HT1080 (cell line): ENCODE measurements at places on chromosomes 11 and 22. TPM values are rescaled to one million over a fixed set of nuclear protein-coding genes. Genes with fewer than 3 reads are reported as not detected.

DNA sequence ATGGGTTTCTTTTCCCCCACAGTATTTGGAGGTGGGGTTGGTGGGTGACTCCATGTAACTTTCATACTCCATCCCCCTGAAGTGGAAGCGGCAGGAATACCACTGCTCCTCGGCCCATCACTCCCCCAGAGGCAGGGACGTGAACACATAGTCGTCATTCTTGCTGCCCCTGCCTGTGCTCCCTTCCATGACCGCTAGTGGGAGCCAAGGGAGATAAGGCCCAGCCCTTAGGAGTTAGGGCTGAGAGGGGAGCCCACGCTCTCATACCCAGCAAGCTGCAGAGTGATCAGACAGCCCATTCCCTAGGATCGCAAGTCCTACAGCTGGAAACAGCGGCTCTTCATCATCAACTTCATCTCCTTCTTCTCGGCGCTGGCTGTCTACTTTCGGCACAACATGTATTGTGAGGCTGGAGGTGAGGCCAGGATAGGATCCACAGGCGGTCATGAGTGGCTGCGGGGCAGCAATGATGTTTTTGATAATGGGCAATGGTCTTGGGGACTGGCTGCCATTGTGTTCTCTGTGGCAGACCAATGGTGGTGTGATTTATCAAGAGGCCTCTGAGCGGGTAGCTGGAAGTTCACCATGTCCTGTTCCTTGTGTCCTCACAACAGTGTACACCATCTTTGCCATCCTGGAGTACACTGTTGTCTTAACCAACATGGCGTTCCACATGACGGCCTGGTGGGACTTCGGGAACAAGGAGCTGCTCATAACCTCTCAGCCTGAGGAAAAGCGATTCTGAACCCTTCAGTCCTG is 15.9 kb downstream of the RHOG start:
- peak; percentile 46 for DNase-seq

DNA sequence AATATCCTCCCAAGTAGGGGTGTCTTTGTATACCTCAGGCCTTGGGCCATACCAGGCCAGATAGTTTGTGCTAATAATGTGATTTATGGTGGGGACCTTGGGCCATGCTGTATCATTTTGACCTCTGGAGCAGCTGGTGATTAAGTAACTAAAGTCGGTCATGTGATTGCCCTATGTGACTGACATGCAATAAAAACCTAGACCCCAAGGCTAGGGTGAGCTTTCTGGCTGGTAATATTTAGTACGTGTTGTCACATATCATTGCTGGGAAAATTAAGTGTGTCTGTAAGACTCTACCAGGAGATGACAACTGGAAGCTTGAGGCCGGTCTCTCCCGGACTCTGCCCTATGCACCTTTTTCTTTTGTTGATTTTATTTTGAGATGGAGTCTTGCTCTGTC is 12.6 kb upstream of the TFIP11 start:
- no peak for DNase-seq

DNA sequence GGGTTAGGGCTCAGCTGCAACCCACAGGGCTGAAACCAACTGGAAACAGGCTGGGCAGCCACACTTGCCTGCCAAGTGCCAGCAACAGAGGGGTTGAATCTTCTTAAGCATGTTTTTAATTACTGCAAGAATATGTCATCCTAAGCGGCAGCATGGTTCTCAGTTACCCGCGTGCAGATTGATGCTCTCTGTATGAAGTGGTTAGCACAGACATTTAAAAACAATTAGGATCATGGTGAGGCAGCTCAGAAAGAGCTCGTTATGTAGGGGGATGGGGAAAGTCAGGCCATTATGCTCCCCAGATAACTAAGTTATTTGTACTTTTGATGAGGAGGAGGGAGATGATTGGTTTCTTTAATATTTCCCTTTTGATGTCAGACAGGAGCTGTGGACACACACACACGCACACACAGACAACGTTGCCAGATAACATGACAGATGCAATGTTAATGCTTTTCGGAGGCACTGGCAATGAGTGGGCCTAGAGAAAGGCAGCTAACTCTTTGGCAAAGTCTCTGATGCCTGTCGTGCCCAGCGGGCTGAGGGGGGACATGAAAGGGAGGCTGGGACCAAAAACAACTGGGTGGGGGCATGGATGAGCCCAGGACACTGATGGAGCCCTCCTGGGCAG is 389.7 kb downstream of the NXPE2 start:
- no peak for DNase-seq

Gene FAM180B
- not detected in 2 replicates for total RNA-seq

GRCh38 chr11:117284053-117284452 is 7.1 kb upstream of the BACE1-AS start:
- no peak for DNase-seq

DNA sequence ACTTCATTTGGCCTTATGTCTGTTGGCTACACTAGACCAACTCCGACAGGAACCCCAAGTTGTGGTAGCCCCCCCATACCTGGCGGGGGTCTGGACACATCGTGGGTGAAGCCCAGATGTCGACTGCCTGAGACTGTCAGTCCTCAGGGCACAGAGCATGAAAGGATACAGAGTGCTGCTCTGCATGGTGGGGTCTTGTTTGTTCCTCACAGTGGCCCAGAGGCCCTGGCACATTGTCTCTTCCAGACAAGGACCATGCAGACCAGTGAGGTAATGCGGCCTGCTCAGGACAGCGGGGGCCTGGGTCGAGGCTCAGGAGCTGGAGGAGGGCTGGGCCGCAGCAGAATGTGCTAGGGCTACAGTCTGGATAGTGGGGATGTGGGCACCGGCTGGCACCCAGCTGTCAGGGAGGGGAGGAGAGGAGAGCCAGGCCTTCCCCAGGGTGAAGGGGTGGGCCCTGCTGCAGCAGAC is 14.6 kb downstream of the CAPN5 start:
- no peak for DNase-seq

GRCh38 chr11:293271-293851 is 4.4 kb downstream of the PGGHG start:
- DNase-seq = no peak

- DNase-seq = no peak
Observed at GRCh38 chr11:126083829-126084607, 21.4 kb upstream of the CDON start.

Gene IFITM1
- total RNA-seq = 4.6 and 5.4 TPM in 2 replicates

Gene SLCO2B1
- not detected in 2 replicates for total RNA-seq

DNA sequence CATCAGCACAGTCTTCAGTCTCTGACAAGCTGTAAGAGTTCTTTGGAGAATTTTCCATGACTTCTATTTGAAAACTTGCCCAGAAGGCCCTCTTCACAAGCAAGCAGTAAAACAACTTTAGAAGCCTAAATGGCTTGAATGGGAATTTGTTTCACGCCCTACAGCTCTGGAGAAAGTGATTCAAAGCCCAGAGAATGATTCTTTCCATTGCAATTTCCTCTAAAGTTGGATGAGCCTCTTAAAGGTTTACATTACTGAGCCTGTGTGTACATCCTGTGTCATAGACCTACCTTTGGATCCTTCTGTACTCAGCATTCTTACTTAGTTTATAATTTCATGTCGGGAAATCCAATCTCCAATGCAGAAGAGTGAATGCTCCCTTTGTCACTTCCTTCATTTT is 6.8 kb upstream of the OR8B3 start:
- peak; percentile 65 for DNase-seq

- DNase-seq = no peak
Observed at GRCh38 chr11:1277936-1278512, 31.4 kb downstream of the TOLLIP start.

- DNase-seq = no peak
Observed at GRCh38 chr11:295351-296170, 3.8 kb downstream of the IFITM5 start.

DNA sequence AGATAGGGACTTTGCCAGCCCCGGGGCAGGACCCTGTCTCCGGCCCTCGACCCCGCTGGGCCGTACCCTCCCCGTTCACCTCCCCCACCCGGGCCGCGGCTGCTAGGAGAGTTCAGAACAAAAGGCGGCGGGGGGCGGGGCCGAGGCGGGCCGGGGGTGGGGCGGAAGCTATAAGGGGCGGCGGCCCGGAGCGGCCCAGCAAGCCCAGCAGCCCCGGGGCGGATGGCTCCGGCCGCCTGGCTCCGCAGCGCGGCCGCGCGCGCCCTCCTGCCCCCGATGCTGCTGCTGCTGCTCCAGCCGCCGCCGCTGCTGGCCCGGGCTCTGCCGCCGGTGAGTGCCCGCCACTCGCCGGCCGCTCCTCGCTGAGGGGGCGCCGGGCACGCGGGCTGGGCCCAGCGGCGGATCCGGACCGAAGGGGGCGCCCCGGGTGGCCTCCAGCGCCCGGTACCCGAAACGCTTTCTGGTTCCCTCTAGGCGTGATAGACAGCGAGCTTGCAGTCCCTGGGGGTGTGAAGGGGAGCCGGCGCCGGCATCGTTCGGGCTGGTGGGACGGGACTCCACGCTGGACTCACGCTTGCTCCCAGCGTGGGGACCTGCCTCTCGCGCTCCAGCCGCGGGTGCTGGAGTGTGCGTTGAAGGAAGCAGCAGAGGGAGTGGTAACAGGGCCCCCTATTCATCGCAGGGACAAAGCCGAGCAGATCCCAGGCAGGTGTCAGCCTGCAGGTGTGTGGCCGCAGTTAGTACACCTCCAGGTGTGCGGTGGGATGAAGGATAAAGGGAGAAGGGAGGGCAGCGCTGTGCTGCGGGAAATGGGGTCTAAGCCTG is at the start of gene MMP11:
Gene MMP11 (plus strand): TSS at position 201 of the 825 bp plus-strand sequence. CDS start 22 bp downstream, at position 223.
- no peak for DNase-seq

Gene OR2AG1
- total RNA-seq = not detected in 2 replicates

DNA sequence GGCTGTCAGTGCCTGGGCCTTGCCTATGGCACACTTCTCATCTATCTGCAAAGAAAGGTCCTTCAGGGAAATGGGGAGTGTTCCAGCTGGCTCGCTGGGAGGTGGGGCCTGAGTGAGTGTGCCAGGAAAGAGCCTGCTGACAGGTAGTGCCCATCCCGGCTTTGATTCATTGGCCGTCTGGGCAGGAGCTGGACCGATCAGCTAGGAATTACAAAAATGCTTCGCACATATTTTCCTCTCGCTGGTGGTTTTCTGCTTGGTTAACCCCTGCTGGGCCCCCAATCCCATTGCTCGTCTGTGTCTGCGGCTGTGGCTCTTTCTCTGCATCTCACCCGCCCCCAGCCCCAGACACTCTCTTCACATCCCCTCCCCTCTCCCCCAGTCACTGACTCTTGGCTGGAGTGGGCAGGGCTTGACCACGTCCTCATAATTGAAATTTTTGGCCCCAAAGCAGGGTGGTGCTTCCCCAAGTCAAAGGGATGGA is 10.8 kb downstream of the LIF start:
- DNase-seq = peak; percentile 83

Gene OR51B2
- 4.4 and 5.8 TPM in 2 replicates for total RNA-seq

Gene MUC15
- total RNA-seq = not detected in 2 replicates

DNA sequence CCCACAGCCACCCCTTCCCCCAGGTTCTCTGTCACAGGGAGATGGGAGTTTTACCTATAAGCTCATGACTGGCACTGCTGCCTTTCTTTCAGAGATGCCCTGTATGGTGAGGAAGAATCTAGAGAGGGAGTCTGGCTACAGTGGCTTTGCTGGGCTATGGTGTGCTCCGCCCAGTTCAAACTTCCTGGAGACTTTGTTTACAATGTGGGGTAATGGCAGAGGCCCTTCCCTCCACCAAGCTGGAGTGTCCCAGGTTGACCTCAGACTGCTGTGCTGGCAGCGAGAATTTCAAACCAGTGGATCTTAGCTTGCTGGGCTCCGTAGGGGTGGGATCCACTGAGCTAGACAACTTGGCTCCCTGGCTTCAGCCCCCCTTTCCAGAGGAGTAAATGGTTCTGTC is 143.5 kb downstream of the MSANTD4 start:
- DNase-seq = no peak

GRCh38 chr22:43479301-43479950 is 67.6 kb downstream of the MPPED1 start:
- DNase-seq = no peak

DNA sequence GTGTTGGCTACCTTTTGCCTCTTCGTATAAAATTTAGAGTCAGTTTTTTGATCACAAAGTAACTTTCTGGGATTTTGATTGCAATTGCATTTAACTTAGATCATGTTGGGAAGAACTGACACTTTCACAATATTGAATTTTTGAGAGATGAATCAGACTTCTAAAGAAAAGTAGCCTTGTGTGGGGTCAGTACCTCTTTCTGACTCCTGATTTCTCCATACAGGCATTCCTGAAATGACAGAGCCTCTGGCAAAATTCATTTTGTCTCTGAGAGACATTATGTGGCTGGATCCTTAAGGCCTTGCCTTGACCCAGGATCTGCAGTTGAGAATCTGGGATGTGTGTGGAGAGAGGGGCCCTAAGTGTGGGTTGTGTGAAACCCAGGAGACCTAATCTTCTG is 37.8 kb downstream of the PPFIBP2 start:
- peak; percentile 58 for DNase-seq

Gene DEUP1
- total RNA-seq = not detected in 2 replicates

DNA sequence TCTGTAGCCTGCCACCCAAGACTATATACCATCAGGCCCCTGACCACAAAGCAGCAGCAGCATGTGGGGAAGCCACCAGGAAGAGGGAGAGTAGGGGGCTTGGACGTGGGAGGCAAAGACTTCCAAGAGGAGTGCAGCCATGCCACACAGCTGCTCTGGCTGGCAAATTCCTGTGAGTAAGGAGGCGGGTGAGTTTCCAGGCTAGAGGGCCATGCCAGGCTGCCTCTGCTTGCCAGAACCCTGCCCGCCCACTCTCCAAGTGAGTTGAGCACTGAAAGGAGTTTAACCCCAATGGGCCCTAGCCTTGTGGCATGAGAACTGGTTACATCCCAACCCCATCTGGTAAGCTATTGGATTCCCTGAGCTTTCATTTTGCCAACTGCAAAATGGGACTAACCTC is 4.7 kb upstream of the DGAT2 start:
- no peak for DNase-seq

- no peak for DNase-seq
Observed at GRCh38 chr11:8090756-8091155, 9.7 kb downstream of the TUB start.

DNA sequence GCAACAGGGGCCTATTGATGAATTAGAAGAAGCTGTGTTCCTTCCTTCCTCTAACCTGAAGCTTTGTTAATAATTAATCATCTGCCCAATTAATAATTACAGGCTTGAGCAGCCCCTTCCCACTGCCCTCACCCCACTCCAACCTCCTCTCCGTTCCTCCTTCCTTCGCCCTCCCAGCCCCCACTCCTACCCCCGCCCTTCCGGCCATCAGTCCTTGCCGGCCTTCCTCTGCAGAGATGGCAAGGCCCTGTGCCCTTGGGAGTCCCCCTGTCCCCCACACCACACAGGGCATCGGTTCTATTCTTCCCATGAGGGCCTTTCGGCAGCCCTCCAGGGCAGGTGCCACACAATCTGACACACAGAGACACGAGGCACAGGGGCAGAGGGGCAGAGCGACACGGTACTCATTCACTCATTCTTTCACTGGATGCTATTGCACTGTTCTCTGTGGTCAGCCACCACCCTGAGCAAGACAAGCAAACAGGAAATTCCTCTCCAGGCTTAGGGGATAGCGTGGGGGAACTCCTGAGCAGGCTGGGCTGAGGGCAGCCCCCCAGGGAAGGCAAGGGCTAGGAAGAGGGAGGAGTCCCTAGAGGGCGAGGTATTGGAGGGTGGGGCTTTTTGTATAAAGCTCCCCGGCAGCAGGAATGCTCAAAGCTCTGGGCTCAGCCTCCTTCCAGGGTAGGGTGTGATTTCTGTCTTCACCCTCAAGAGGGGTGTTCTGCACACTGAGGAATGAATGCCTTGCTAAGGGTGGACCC is 14.7 kb downstream of the MGAT3 start:
- DNase-seq = peak; percentile 62

- no peak for DNase-seq
Observed at GRCh38 chr22:32487461-32487860, 12.8 kb downstream of the FBXO7 start.

Gene KDM4D
- 1.8 and 3.2 TPM in 2 replicates for total RNA-seq
